ENCODE measurements at places on chromosomes 7 and 10. TPM values are rescaled to one million over a fixed set of nuclear protein-coding genes. Genes with fewer than 3 reads are reported as not detected.

- no peak for DNase-seq
These were observed 16.0 kb upstream of the UBE2H start for GRCh38 chr7:129968592-129969383.

DNA sequence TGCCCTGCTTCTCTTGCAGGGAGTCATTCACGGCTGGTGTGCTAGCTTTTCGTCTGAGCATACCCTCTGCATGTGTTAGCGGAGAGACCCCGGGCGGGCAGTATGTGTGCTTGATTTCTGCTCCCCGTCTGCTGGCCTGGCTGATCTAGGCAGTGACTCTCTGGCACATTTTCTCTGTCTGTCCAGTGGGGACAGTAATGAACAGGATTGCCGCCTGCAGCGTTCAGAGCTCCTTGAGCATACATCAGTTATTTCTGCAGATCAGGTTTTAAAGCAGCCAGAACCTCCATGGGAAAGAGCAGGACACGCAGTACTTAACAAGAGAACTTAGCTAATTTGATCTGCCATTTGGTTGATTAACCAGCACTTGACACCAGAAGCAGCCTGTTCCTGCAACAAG lies 242.5 kb downstream of the CELF2 start:
- no peak for DNase-seq

DNA sequence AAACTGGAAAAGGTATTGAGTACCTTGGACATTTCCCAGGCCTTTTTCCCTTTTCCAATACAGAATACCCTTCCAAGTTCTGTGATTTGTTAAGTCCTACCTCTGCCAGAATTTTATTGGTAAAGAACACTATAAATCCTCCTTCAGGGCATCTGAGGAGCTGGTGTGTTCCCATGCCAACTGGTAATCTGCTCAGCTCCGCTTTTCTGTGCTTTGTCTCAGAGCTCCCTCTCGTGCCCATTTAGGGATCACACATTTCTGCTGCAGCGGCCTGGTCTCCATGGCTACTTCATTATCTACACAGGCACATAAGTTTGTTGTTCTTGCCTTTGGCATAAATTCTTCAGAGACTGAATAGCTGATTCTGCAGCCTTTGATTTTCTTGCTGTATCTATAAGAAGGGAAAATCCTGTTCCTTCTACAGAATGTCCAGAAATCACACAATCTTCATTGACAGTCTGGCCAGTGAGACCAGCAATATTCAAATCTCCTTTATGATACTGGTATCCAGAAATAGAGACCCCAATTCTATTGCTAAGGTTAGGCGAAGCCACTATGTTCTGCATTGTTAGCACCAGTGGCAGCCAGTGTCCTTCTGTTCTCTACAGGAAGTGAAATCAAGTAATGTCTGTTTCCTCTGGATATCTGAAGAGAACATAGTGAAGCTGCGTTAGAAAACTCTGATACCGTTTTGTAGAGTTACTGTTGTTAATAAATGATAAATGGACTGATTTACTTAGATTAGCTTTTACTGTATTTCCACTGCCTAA lies 51.9 kb downstream of the DENND11 start:
- peak; percentile 80 for DNase-seq

GRCh38 chr7:4683884-4684565 lies 1.9 kb downstream of the FOXK1 start:
- DNase-seq: no peak

The HMX2 gene
- polyA plus RNA-seq: 0.07 TPM

The GIMAP6 gene
- polyA plus RNA-seq: not detected

The PGAM1 gene
- polyA plus RNA-seq: 525 TPM

The EGR2 gene
- not detected for polyA plus RNA-seq
